Calu3 (cell line): ENCODE measurements at places on chromosomes 3 and 15. TPM values are rescaled to one million over a fixed set of nuclear protein-coding genes. Genes with fewer than 3 reads are reported as not detected.

TTC21A gene
- total RNA-seq = 8.1 and 9.1 TPM in 2 replicates

TRIM59 gene
- 20.8 and 22.3 TPM in 2 replicates for total RNA-seq

ACAN gene
- total RNA-seq = not detected in 2 replicates

C2CD4A gene
- total RNA-seq = 17.1 and 17.6 TPM in 2 replicates
